ENCODE measurements at places on chromosomes 12 and 14.

GRCh38 chr12:46187023-46187422 is 81.8 kb downstream of the SLC38A1 start:
- peak; percentile 54 for DNase-seq

- DNase-seq, result peak; percentile 61
These were observed 309.1 kb upstream of the NAV3 start for GRCh38 chr12:77521508-77522115.

DNA sequence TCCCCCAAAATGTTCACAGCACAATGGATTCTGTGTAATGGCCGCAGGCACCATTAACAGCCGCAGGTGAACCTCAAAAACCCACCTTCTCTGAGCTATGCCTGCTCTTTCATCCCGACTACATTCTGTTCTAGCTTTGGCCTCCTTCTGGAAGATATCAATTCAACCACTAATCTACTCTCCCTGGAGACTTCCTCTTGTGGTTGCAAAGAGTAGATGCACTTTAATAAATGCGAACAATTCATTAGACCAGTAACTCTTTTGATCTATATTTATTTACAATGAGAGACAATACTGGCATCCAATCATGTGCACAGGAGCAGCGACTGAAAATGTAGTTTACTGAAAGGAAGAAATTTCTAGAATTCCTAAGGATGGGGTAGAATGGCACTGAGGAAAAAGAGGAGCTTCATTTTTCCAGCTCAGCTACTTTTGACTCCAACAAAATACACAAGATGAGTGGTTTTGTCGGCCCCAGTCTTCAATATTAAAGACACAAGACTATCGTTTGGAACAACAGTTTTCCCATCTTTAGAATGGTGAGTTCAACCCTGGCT is 5.3 kb downstream of the GRIN2B start:
- DNase-seq, result no peak

GRCh38 chr12:48340943-48341342 is 9.8 kb downstream of the ZNF641 start:
- no peak for DNase-seq

DNA sequence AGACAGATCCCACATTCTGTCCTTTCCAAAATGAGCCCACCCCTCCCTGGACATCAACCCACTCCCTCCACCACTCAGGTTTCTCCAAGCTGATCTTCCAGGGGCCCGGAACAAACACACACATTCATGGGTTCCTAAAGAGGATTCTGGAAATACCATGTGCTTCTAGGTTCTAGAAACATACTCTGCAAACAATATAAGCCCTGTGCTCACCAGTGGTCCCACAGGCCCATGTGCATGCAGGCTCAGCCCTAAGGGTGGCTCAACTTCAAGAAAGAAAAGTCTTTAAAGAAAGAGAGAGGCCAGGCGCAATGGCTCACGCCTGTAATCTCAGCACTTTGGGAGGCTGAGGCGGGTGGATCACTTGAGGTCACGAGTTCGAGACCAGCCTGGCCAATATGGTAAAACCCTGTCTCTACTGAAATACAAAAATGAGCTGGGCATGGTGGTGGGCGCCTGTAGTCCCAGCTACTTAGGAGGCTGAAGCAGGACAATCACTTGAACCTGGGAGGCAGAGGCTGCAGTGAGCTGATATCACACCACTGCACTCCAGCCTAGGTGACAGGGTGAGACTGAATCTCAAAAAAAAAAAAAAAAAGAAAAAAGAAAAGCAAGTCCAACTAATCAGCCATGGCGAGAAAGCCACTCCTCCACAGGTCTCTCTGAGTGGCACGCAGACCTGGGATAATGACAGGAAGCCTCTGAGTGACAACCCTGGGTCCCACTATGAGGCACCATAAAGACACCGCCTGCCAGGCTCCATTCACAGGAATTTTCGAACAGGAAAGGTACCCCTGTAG is 59.5 kb upstream of the PNMA1 start:
- no peak for DNase-seq

GRCh38 chr14:60008042-60008441 is 83.7 kb upstream of the PCNX4 start:
- no peak for DNase-seq

GRCh38 chr12:22539055-22539454 is 5.3 kb downstream of the C2CD5 start:
- no peak for DNase-seq

DNA sequence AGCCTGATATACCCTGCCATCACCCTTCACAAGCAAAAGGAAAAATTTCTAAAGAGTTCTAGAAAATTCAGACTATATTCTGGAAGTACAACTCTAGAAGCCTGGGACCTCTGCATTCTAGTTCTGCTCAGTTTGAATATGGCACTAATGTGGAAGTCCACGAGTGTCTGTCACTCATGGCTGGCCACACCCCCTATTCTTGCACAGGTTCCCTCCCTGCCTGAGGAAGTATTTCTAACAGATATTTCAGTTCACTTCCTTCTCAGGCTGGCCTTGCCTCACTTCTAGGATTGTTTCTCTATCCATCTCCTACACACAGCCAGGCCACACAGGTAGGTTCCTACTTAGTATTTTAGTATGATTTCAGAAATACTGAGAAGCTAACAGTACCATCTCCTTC is 67.4 kb downstream of the PHLDA1 start:
- no peak for DNase-seq

DNA sequence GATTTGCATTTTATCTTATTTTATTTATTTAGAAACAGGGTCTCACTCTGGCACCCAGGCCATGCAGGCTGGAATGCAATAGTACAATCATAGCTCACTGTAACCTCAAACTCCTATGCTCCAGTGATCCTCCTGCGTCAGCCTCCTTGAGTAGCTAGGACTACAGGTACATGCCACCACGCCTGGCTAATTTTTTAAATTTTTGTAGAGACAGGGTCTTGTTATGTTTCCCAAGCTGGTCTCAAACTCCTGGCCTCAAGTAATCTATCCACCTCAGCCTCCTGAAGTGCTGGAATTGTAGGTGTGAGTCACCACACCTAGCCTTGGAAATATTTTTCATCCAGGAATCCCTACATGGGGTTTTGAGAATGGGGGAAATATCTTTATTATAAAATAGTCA is 84.6 kb downstream of the MAPKAPK5 start:
- DNase-seq, result no peak

DNA sequence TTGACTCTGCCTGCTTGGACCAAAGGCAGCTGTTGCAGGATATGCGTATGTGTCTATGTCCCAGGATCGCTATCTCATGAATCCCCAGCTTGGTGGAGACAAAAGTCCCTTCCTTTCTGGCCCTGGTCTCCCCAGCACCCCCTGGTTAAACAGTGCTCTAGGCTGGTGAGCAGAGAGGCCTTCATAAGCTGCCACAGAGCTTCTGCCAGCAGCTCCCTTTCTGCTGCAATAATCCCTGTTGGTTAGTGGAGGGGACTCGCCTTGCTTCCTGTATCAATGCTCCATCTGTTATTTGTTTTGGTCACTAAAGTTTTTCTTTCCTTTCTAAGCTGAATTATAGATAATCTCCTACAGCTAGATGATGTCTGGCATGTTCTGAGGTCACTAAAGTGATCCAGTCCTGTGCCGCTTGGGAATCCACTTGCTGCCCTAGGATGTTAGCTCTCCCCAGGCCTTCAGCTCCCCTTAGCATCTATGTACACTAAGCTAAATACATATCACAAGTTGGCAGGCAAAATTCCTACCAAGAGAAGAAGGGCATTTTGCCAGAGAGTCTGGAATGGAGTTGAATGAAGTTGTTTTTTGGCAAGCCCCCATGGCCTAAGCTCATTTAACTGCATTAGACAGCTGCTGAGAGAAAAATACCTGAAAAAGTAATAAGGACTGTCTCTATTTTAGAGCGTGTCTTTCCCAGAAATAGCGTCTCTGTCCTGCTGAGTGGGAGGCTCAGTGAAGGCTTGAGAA is 47.8 kb downstream of the RDH12 start:
- no peak for DNase-seq

DNA sequence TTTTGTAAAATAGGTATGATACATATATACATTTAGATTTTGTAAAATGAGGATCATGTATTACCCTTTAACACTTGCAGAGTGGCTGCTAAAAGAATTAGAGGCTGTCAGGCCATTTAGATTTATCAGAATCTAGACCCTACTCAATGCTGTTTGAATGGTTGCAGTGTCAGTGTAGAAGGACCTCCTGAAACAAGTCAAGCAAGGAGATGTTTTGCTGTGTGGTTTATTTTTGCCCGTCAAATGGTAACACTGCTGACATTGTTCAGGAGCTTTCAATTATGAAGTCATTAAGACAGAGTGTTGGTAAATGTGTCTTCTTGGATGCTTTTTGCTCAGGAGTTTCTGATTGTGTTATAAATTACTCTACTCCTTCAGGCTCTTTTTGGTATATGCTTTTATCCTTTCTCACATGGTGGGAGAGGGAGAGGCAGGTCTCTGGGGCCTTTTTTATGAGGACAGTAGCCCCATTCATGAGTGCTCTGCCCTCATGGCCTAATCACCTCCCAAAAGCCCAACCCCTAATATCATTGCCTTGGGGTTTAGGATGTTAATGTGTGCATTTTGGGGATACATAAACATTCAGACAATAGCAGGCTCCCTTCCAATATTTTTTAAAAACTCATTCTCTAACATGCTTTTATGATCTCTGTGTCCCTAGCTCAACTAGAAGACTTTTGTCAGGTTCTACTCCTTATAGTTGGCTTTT is 16.5 kb downstream of the EID3 start:
- DNase-seq, result no peak

DNA sequence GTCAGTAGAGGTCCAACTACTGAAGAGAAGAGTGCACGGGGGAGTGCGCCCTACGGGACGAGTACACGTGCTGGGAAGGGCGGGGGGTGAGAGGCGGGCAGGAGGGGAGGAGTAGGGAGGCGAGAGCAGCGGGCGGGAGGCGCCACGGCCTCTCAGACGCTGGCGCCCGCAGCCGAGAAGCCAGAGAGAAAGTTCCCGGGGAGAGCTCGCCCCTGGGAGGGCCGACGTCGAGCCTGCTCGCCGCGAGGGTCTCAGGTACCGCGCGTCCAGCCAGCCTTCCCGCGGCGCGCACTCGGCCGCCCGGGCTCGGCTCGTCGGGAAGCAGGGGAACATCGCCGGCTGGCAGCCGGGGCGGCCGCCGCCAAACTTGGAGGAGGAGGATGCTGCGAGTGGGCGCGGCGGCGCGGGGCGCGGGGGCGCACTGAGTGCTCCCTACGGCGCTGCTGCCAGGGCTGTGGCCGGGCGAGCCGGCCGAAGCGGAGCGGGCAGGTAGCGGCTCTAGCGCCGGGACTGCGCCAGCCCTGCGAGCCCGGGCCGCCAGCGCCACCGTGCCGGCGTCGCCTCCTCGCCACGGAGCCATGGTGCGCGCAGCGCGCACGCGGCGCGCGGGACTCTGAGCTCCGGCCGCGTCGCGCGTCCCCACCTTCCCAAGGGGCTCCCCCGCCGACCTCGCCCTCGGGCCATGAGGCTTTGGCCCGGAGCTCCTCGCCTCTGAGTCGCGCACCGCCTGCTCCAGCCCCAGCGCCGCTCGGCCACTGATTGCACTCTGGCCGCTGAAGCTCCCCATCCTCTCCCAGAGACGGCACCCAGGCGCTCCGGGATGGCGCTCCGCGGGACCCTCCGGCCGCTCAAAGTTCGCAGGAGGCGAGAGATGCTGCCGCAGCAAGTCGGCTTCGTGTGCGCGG is at the start of gene SLC24A4:
Gene SLC24A4, plus strand, starts transcription at position 155 of the 905 bp plus-strand sequence. Its CDS starts 666 bp downstream, at position 821.
- peak; percentile 25 for DNase-seq

GRCh38 chr14:55340482-55340881 is 69.3 kb downstream of the FBXO34 start:
- no peak for DNase-seq

DNA sequence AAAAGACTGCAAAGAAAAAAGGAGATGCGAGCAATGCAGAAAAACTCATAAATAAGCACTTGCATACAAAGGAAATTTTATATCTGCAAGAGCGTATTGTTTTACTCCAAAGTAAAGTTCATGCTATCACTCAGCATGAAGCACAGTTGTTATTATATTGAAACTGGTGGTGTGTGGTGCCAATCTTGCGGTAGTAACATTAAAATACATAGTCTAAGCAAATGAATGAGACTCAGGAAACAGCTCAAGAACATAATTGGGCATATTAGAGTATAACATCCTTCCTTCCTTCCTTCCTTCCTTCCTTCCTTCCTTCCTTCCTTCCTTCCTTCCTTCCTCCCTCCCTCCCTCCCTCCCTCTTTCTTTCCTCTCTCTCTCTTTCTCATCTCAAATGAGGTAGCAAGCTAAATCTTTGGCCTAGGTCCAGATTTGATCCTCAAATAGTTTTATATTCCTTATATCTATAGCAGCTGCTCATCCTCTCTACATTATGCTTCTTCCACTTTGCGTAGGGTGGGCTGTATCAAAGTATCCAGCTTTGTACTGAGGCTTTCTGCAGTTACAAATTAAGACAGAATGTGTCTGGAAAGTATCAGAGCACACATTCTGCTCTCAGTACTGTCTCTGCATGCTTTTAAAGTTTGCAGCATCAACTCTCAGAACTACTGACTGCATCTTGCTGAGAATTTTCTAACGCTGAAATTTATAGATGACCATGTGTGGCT is 718.3 kb downstream of the RERGL start:
- DNase-seq, result no peak

- DNase-seq, result peak; percentile 79
These were observed 248.7 kb upstream of the EGLN3 start for GRCh38 chr14:34199585-34199984.

- DNase-seq, result peak; percentile 31
These were observed 14.4 kb downstream of the PLEKHG7 start for GRCh38 chr12:92717202-92717601.

DNA sequence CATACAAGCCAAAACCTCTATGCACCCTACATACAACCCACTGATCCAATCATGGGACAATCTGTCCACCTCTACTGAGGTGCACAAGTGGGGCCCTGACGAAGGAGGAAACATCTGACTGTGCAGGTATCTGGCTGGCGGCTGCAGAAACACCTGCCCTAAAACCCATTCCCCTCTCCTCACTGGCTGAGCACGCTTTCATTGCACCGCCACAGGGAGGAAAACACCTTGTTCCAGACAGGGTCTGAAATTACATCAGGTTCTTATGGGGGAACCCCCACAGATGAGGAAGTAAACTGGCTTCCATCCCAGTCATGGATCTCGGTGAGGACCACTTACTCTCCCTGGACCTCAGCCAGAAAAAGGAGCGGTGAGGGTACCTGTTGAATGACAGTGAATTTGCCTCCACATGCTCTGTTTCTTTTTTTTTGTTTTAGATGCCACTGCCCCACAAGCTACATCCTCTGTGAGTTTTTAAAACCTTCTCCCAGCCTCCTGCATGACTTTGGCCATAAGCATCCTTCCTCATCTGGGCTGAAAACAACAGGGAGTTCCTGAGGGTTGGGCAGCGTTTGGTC is 23.8 kb upstream of the DGLUCY start:
- DNase-seq, result no peak

GRCh38 chr12:64633940-64634337 is 23.6 kb downstream of the RASSF3 start:
- DNase-seq, result peak; percentile 45

- DNase-seq, result no peak
These were observed 19.4 kb downstream of the LDHB start for GRCh38 chr12:21638054-21638891.

GRCh38 chr14:53956427-53957201 is at the start of gene BMP4:
Gene BMP4 (minus strand): TSS chr14:53956825. CDS start chr14:53952222, 4,603 bp downstream.
- no peak for DNase-seq

- DNase-seq, result no peak
These were observed 184.6 kb downstream of the SLC6A15 start for GRCh38 chr12:84727961-84728360.

Data from AG08395 (cell line).